ENCODE measurements at places on chromosomes 16 and 17.

GRCh38 chr16:275041-275641 lies 603 bp downstream of the RGS11 start:
- DNase-seq = no peak

DNA sequence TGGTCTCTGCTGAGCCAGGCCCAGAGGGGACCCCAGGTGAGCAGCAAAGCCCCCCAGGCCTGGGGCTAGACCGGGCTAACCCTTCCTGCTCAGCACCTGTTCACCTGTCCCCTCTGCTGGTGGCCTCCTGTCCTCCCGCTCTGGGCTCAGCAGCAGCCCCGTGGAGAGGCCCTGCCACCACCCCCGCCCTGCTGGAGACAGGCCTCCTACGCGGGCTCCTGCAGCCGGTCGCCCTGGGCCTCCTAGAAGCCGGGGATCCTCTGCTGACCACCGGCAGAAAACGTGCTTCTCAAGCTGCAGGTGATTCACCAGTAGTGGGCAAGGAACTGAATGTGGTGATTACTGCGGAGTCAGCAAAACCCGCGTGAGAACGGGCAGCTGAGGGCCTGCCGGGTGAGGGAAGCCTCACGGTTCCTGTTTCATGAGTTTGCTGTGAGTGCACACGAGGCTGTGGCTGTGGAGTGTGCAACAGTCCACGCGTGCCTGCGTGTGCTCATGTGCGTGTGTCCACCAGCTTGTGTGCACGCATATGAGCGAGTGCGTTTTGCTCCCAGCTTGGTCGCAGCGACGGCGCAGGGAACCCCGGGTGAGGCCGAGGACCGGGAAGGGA lies 792 bp downstream of the SECTM1 start:
- DNase-seq = peak; percentile 69

- DNase-seq = no peak
These were observed 28.9 kb downstream of the COX10 start for GRCh38 chr17:14098246-14098645.

GRCh38 chr17:57533684-57534305 lies 211.3 kb downstream of the CCDC182 start:
- DNase-seq = no peak

GRCh38 chr17:74768069-74768762 lies 7.9 kb downstream of the NAT9 start:
- no peak for DNase-seq

Data from A549 (cell line).